AG08395 (cell line): ENCODE measurements at places on chromosomes 11 and 22.

DNA sequence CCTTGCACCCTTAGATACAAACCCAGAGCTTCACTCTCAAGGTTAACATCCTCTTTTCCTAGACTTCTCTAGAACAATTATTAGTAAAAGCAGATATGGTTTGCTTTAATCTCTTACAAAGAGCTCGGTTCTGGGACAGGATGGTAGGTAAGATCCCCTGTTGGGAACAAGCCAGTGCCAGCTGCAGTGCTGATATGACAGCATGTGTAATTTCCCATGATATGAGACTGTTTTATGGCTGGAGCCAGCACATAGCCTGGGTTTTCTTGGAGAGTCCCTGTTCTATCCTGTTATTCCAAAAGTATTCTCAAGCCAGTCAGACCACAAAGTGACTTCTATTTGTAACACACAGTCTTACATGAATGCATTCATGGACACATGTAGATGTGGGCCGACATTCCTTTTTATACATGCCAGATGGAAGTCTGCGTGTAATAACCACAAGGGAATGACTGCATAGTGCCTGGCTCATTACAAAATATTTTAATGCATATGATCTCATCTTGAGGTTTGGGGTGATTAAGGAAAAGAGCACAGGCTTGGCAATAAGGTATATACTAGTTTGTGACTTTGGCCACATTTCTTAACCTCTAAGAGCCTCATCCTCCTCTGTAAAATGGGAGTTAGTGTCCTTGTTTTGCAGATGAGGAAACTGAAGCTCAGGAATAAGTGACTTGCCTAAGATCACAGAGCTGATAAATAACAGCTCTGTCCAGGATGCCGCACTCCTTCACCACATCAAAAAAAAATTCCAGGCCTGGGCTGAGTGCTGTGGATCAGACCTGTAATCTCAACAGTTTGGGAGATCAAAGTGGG, 21.8 kb downstream of the CLMP start:
- peak; percentile 91 for DNase-seq

DNA sequence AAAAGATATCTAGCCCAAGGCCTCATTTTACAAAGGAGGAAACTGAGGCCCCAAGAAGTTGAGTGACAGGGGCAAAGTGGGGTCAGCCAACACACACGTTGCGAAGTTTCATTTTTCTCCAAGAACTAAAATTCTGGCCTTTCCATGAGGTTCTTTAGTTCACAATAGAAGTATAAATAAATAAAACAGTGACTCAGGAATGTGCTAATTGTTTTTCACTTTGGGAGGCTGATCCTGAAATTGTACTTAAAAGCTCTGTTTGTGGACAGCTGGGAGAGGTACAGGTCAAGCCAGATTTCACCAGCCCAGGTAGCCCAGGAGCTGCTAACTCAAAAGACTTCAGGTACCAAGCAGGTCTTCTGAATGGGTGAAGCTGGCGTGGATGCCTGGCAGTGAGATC, 105.2 kb downstream of the TRAF6 start:
- no peak for DNase-seq

- no peak for DNase-seq
These were observed 550.7 kb downstream of the INSC start for GRCh38 chr11:15665368-15665871.

DNA sequence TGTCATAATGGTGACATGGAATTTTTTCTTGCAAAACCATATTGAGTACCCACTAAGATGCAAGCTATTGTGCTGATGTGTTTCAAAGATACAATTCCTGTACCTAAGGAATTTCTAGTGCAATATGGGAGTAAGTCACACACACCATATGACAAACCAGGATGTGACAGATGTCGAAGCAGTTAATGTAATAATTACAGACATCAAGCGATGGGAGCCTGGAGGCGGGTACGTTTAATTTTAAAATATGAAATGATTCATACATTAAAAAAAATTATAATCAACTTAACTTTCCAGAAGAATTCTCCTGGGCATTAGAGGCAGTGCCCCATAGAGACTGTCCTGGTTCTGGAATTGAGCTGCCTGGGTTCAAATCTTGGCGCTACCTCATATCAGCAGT, 6.0 kb downstream of the SYCE3 start:
- DNase-seq: no peak

GRCh38 chr11:11965192-11965591, 43.2 kb downstream of the DKK3 start:
- DNase-seq: no peak

GRCh38 chr11:77196961-77197360, 68.9 kb downstream of the MYO7A start:
- DNase-seq: no peak

GRCh38 chr11:63239254-63239653, 4.1 kb downstream of the SLC22A25 start:
- no peak for DNase-seq

DNA sequence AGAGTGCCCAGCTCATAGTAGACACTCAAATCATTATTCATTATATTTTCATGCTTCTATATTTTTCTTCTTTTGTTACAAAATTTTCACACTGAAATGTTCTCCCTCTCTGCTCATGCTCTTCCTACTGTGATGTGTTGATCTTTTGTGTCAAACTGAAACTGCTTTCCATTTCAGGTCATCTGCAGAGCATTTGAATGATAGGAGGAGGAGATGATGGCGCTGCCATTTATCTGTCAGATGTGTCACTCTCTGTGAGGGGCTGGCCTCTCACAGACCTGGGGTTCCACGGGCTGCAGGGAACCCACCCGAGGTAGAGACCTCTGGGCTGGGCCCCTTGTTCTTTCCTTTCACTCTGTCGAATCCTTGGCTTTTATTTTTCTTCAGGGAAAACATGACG, 41.1 kb downstream of the OR10A6 start:
- no peak for DNase-seq

DNA sequence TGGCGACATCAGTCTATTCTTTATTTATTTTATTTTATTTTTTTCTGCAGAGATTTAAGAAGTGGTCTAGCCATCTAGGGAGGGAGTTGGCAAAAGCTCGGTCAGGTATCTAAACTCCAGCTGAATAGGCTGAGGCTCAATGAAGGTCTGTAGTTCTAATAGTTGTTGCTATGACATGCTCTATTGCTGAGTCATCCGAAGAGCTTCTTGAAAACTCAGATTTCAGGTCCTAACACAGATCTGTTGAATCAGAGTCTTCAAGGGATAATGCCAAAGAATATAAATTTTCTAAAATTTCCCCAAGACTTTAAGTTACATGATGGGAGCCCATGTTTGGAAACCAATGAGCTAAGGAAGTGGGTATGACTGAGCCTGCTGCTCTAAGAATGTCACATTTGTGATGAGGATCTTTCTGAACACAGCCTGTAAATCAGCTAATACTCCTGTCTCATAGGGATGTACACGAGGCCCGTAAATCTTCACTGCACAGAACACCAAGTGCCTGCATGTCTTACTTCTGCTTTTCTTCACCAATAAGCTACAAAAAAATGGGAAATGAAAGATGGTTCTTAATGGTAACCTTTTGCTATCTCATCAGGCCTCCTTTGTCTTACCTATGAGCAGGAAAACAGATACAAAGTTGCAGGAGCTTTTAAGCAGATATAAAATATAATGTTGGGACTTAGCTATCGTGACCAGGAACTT, 901.4 kb upstream of the API5 start:
- DNase-seq: no peak

DNA sequence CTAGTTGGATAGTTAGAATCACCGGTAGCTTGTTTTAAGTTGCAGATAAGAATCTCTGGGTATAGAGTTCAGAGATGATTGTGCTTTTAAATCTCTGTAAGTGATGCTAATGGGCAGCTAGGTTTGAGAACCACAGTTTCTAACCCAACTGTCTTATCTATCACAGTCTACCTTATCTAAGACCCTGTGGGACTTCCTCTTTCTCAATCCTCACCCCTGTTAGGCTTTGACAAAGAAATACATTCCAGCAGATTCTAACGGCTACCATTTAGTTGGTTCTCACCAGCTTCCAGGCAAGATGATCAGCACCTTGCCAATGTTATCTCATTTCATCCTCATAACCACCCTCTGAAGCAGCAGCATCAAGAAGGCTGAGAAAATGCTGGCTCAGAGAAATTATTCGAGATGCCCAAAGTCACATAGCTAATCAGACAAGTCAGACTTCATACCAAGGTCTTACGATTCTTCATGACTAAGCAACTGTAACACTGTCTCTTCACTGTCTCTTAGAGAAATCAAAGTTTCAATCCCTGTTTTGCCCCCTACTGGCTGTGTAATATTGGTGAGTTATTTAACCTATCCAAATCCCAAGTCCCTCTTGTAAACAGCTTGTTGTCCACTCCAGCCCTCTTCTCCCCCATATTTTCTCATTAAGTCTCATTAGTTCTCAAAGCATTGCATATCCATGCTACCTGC, 192.4 kb upstream of the API5 start:
- no peak for DNase-seq

- DNase-seq: peak; percentile 69
These were observed 10.3 kb upstream of the PNPLA5 start for GRCh38 chr22:43901976-43902643.

DNA sequence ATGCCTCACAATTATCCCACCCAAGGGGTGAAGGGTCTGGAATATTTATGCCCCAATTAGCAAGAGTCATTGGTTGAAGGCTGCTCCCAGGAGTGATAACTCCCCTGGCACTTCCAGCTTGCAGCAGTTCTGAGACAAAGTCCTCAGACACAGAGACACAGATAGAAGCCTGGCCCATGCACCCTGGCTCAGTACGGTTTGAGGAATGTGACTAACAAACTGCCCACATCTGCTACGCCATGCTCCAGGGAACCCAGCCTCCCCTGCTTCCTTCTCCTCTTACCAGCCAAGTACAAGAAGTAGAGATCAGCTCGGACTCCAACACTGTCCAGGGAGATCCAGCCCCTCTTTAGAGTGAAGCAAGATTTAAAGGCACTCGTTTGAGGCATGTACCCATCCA, 48.5 kb upstream of the BMAL1 start:
- DNase-seq: peak; percentile 58

GRCh38 chr22:29772170-29772641, 5.0 kb downstream of the UQCR10 start:
- peak; percentile 86 for DNase-seq

DNA sequence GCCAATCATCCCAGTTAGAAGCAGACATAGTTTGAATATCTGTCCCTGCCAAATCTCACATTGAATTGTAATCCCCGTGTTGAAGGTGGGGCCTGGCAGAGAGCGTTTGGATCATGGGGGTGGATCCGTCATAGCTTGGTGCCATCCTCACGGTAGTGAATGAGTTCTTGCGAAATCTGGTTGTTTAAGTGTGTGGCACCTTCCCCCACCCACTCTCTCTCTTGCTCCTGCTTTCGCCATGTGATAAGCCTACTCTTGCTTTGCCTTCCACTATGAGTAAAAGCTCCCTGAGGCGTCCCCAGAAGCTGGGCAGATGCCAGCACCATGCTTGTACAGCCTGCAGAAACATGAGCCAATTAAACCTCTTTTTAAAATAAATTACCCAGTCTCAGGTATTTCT, 5.0 kb upstream of the CCDC81 start:
- DNase-seq: no peak

DNA sequence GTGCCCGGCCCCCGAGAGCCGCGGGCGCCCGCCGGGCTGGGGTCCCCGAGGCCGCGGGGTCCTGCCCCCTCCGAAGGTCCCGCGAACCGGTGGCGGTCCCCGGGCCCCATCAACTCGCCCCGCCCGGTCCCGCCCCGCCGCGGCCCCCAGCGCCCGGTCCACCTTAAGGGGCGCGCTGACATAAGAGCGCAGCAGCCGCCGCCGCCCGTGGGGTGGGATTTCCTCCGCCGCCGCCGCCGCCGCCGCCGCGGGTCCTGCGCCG, at the start of gene ZDHHC8:
Gene ZDHHC8, plus strand, starts transcription at position 208 of the 262 bp plus-strand sequence. CDS start 144 bp downstream, outside the sequence.
- DNase-seq: peak; percentile 56

- DNase-seq: no peak
These were observed 47.5 kb upstream of the SORL1-AS1 start for GRCh38 chr11:121500275-121500674.

DNA sequence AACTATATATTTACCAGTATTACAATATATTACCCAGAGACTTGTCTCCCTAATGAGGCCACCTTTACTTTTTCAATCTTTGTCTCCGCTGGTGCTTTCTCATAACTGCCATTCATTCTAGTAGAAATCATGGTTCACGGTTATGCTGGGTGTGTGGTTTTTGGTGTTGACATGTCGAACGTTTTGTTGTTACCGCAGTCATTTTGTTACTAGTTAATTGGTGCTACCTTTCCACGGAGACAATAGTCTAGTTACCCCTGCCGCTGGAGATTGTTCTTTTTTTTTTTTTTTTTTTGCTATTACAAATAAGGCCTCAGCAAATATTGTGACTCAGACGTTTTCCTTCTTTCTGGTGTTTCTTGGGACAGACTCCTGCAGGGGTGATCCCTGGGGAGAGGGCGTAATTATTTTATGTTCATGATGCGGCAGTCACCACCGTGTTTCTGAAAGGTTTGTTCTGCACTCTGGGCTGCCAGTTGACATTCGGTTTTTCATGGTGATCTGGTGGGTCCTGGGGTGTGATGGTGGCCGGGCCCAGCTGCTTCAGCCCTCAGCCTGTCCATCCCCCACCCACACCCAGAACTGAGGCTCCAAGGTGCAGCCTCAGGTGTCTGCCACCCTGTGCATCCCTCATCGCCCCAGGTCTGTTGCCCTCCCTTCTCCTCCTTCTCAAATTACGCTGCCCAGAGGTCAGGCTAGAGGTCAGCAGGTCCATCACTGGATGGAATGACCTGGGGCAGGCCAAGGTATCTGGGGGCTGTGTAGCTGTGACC, 28.6 kb downstream of the LRP5 start:
- no peak for DNase-seq

DNA sequence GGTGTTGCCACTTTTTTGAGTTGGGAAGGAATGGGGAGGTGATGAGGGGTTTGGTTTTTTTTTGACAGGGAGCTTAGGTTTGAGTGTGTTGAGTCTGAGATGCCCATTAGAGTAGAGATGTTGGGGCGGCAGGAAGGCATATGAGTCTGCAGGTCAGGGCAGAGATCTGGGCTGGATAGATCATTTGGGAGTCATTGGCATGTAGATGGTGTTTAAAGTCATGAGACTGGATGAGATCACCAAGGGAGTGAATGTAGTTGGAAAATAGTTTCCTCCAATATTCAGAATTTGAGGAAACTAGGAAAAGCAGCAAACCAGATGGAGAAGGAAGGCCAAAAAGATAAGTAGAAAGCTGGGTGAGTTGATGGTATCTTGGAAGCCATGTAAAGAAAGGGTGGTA, 2.1 kb upstream of the ANAPC15 start:
- no peak for DNase-seq

GRCh38 chr11:944711-945470, 19.2 kb downstream of the AP2A2 start:
- peak; percentile 22 for DNase-seq

GRCh38 chr22:38009000-38009806, 24.8 kb upstream of the SOX10 start:
- DNase-seq: no peak

DNA sequence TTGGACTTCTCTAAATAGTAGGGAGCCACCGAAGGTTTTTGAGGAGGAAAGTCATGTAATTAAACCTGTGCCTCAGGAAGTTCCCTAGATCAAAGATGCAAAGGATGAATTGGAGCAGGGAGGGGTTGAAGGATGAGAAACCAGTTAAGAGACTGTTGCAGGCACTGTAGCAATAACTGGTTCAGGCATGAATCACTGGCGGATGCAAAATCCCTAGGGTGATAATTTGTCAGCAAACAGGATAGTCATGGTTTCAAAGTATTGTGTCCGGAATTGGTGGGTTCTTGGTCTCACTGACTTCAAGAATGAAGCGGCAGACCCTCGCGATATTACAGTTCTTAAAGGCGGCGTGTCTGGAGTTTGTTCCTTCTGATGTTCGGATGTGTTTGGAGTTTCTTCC, 19.9 kb downstream of the TRIOBP start:
- DNase-seq: peak; percentile 81
